ENCODE measurements at places on chromosomes 4 and X. TPM values are rescaled to one million over a fixed set of nuclear protein-coding genes. Genes with fewer than 3 reads are reported as not detected.
A peak's percentile ranks its signal among the peaks of the same experiment; 100 is the strongest.

DNA sequence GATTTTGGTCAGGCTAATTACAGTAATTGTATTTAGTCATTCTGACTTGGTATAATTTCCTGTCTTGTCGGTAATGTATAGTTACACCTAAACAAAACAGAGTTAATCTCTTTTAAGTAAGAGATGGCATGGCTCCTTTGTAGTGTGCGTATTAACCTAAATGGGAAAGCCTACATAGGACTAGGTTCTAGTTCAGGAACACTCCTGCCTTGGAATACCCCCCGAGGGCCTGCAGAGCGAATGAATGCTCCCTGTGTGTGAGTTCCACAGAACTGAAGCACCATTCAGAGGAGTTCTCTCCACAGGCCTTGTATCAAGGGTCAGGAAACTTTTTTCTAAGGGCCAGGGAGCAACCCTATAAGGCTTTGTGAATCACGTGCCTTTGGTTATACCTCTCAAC, 44.9 kb upstream of the STIM2 start:
- no peak for DNase-seq

DNA sequence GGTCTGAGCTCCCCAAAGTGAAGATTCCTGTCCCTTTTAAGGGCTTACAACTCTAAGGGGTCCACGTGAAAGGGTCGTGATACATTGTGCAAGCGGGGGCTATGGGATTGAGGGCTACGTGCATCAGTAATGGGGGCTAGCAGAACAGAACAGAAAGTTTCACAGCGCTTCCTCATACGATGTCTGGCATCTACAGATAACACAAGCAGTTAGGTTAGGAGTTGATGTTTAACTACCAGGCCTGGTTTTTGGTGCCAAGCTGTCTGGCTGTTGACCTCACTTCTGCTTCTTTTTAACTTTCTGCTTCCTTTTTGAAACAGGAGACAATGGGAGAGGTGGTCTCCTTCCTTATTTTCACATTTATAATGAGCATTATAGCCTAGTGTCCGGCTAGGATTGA, 368.6 kb upstream of the CXorf51A start:
- no peak for DNase-seq

DNA sequence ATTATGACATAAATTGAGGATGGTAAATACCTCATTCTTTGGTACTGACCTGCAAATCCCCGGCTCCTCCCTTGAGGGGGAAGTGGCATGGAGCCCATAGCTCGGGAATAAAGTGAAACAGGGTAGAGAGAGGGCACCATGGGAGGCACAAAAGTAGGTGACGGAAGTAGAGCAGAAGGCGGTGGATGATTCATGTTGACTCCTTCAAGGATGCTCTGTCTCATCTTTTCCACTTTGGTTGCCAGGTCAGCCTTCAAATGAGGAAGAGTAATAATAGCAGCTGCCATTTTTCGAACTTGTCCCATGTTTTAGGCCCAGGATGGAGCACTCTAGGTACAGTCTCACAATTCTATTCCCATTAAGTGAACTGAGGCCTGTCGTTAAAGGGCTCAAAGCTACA, 41.4 kb upstream of the PHF8 start:
- DNase-seq = no peak

- DNase-seq = no peak
These were observed 681 bp downstream of the EXOC1 start for GRCh38 chr4:55854129-55854528.

- no peak for DNase-seq
These were observed 556.3 kb downstream of the GALNTL6 start for GRCh38 chr4:172369471-172369959.

DNA sequence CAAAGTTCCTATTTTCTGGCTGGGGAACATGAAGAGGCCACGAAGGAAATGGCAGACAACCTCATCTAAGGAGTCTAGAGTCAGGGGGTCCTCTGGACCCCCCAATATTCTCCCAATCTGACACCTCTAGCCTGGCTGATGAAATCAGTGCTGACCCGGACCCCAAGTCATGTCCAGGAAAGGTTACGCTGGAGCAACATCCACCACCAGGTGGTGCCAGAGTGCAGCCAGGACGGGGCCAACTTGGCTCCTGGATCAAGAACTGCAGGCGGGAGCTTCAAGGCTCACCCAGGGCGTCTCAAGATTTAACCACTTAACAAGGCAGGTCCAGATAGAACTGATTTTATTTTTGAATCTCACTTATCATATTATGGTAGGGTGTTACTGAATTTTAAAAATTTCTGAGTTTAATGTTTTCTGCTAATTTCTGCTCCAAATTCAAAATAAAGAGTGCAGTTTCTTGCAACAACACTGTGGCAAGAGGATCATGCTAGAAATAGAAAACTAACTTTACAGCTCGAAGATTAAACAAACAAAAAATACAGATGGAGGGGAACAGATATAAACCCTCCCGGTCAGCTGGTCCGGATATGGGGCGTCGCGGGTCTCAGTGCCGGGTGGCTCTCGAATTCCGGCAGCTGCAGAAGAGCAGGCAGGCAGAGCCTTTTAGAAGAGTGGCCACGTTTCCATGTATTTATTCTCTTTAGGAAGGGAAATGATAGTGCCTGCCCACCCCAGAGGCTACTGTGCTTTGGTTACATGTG, 135.5 kb downstream of the AFAP1 start:
- peak; percentile 85 for DNase-seq

DNA sequence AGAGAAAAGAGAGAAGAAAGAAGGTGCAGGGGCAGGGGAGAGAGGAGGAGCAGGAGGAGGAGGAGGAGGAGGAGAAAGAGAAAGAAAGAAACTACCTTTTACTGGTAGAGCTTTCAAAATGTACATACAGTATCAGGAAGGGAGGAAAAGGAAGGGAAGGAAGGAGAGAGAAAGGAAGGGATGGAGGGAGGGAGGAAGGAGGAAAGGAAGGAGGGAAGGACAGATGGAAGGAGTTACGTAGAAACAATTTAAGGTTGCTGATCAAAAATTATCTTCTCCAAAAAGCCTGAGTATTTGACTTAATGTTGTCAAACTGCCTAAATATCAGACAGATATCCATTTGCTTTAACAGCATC, 13.4 kb downstream of the TBC1D9 start:
- DNase-seq = no peak

DNA sequence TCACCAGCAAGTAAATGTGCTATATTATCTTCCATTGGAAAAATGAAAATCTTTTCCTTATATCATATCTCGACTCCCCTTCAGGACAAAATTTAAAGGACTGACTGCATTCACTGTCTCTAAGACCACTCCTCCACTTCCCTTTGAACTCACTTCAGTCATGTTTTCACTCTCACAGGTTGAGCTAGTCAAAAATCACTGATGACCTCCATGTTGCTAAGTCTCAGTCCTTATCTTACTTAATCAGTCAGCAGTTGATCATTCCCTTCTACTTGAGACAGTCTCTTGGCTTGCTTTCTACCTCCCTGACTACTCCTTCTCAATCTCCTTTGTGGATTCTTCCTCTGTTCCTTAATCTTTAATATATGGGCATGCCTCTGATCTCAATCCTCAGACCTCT, 117.0 kb upstream of the LSM6 start:
- no peak for DNase-seq

DNA sequence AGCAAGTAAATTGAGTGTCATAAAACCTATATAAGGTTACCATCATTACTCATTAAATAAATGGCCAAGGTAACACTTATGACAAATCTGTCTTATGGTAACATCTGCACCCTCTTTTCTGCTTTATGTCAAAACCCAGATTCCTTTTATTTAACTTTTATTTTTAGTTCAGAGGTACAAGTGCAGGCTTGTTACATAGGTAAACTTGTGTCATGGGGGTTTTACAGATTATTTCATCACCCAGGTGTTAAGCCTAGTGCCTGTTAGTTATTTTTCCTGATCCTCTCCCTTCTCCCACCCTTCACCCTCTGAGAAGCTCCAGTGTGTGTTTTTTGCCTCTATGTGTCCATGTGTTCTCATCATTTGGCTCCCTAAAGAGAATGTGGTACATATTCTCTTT, 930.7 kb downstream of the CCSER1 start:
- DNase-seq = no peak

- DNase-seq = no peak
These were observed 96.2 kb upstream of the CCSER1 start for GRCh38 chr4:90030953-90031352.

GRCh38 chr4:97866821-97867556, 276.3 kb downstream of the STPG2 start:
- no peak for DNase-seq

DNA sequence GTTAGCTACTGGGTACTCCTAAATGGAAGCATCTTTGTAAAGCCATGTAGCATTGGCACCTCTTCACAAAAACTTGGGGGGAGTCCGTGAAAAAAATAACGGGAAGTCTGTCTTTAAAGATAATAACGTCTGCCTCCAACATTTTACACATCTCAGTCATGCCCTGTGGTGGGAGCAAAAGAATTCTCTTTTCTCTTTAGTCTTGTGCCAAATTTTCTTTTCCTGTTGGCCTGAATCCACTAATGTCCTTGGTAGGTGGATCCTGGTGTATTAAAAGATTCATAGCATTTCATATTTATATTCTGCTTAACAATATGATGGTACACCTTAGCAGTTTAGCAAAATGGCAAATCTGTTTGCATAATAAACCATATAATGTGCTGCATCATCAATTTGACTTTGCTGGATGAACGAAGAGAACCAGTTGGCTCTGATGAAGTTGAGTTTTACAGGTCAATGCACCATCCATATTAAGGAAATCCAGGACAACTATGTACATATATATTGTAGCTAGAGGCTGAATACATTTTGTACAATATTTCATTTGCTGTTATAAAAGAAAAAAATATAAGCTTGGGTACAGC, 746.4 kb upstream of the MAGEB2 start:
- DNase-seq = no peak

- DNase-seq = no peak
These were observed 34.1 kb upstream of the CLDN24 start for GRCh38 chr4:183356173-183356830.

DNA sequence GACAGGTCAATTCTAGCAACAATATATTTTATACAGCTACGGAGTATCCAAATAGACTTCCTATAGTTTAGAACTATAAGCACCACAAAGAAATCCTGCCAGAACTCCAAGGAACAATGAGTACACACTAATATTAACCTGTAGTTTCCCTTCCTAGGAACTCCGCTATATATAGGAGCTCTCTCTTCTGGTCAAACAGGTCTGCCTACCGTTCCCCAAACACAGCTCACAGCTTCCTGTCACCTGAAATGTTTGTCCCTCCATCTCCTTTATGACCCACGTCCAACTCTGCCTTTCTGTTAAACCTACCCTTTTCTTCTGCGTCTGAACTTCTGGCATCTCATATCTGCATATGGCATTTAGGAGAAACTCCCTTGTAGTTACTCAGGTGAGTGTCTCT, 10.5 kb upstream of the GJB1 start:
- no peak for DNase-seq

GRCh38 chr4:171896426-171896825, 83.2 kb downstream of the GALNTL6 start:
- no peak for DNase-seq

DNA sequence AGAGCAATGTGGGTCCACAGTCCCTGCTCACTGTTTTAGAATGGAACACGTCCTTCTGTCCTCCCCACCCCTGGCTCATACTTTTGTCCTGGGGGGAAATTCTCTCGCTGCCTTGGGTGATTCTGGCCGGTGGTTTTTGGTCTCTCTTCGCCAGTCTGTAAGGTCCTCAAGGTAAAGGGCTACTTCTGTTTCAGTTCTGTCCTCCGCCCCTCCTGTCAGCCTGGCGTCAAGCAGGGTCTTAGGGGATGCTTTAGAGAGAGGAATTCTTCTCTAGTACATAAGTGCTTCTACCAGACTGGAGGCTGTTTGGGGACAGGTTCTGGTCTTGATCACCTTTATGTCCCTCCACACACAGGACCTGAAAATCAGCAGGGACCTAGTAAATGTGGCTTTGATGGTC, 617 bp upstream of the MRFAP1L1 start:
- no peak for DNase-seq

DNA sequence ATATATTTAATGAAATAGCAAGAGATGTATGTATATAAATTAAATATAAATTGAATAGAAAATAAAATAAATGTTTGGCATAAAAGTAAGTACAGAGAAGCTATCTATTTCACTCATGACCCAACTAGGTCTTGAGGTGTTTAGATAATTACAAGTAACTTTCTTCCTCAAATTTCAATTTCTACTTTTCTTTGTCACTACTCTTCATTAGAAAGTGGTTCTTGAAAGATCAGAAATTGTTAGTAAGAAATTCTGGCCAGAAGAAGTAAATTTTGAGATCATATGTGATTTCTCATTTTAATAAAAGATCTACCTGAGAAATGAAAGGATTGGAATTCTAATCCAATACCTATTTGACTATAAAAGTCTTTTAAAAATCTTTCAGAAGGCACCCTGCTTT, 126.9 kb downstream of the BTC start:
- DNase-seq = no peak

- DNase-seq = peak; percentile 37
These were observed 21.2 kb downstream of the SPRY1 start for GRCh38 chr4:123417813-123418212.

- DNase-seq = no peak
These were observed 42.4 kb upstream of the PABPC4L start for GRCh38 chr4:134243742-134244713.

DNA sequence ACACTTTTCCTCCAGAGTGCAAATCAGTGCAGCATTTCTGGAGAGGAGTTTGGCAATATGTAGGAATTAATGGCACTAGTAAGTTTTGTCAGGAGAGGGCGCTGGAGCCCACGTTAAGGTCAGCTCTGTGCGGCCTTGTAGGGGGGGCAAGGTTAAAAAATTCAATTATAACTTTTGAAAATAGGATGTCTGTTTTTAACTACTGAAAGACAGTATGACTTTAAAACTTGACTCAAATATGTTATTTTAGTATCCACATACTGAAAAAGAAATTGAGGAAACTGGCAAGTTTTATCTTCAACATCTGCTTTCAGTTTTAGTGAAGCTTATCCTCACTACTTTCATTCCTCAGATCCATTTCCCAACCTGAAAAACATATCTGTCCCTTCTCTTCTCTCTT, 30.9 kb upstream of the HSD17B13 start:
- DNase-seq = peak; percentile 85

GRCh38 chr4:148258535-148258934, 183.7 kb downstream of the NR3C2 start:
- no peak for DNase-seq

The SLC2A9 gene
- total RNA-seq = 0.74 TPM

The PNMA6A gene
- 1.3 TPM for total RNA-seq

The HCFC1 gene
- total RNA-seq = 16.4 TPM

The EIF2S3 gene
- total RNA-seq = 349 TPM

The FAM120C gene
- total RNA-seq = 4.2 TPM

The PRRG3 gene
- 0.49 TPM for total RNA-seq

The MAGEE2 gene
- not detected for total RNA-seq

The PDHA2 gene
- total RNA-seq = not detected

The HTN3 gene
- not detected for total RNA-seq

The MAGEC2 gene
- total RNA-seq = 0.09 TPM

The ZNF732 gene
- total RNA-seq = 0.57 TPM

All from fibroblast of the aortic adventitia (primary cell).